ENCODE measurements at places on chromosomes 11 and 22.

- DNase-seq: peak; percentile 35
These were observed 4.2 kb upstream of the STIP1 start for GRCh38 chr11:64181506-64182411.

GRCh38 chr11:57323167-57323854 is 1.4 kb downstream of the TNKS1BP1 start:
- DNase-seq: no peak

- DNase-seq: no peak
These were observed 9.0 kb upstream of the CHRM1 start for GRCh38 chr11:62930157-62930556.

- peak; percentile 58 for DNase-seq
These were observed 15.9 kb downstream of the IL10RA start for GRCh38 chr11:118002010-118002540.

GRCh38 chr11:70174547-70175235 is 28.4 kb upstream of the FADD start:
- DNase-seq: no peak

DNA sequence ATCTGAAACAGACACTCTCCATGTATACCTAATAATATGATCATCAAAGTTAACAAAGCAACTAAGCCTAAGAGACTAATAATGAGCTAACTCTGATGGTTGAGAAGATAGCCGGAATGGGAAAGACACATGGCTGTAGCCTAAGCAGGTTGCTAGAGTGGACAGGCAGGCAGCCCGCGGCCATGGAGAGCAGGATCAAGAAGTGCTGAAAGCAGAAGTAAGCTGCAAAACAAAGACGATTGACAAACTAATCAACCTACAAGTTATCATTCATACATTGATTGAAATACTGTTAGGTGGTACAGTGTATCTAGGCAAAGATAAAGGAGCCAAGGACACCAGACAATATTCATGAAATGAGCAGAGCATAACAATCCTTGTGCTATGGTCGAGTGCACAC is 29.3 kb downstream of the SLN start:
- DNase-seq: no peak

GRCh38 chr11:119403021-119403420 is 20.0 kb downstream of the THY1 start:
- no peak for DNase-seq

DNA sequence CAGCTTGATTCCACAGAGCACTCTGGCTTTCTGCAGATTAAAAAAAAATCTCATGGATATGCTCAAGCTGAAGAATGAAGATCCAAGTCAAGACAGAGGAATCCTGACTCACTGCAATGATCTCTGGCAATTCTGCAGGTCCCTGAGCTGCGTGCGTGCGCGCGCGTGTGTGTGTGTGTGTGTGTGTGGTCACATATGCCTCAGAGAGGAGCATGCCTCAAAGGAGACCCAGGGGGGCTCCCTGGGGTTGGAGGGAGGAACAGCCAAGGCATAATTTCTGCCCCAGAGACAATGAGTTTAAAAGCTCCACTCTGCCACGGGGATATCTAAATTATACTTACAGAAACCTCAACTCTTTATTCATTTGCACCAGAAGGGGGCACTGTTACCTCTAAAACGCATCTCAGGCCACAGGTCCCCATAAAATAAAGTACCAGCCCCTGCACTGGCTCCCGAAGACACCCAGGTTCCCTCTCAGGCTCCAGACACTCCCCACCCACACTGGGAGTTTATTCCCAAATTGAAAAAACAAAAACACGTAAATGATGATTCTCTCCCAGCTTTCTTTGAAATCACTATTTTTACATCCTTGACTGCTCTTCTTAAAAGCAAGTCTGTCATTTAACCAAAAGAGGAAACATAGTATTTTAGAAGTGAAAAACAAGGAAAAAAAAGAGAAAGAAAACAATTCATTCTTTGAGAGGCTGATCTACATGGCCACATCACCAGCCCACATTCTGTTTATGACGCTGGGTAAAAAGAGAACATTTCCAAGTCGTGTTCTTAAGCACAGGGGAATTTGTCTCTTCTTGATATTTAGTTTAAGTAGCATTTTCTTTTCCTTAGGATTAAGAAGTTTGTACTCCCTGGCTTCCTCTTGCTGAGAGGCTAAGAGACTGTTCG is 401.0 kb downstream of the LARGE1 start:
- DNase-seq: no peak

- DNase-seq: no peak
These were observed 24.9 kb upstream of the CCDC89 start for GRCh38 chr11:85710917-85711316.

DNA sequence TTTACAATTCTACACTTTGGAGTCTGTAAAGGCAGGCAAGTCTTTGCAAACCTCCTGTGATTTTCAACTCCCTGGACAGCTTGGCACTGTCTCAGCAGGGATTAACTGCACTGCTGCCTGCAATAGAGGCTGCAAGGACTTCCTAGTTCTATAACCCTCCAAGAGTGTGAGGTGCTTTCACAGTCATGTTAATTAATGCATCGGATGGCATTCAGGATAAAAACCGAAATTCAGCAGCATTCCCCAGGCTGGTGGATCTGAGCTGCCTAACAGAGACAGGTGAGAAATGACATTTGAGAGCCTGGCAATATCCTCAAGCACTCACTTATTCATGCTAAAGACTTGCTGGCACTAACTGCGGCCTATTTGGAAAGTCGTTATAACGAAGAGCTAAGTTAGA is 85.0 kb downstream of the LARGE1 start:
- DNase-seq: no peak

DNA sequence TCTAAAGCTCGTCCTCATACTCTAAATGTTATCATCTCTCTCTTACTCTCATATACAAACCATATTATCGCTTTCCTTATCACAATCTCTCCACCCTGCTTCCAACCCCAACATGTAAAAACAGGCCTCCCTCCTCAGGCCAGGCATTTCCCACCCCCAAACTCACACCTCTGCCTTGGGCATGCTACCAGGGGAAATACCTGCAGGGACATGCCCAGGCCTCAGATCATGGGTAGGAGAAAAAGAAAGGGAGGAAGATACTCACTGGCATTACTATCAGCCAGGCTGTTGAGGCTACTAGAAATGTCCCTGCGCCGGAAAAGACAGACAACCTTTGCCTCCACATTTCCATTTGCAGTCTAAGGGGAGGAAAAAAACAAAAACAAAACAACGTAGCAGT is 1.8 kb downstream of the MTA2 start:
- no peak for DNase-seq

- no peak for DNase-seq
These were observed 7.8 kb downstream of the BIRC3 start for GRCh38 chr11:102325088-102325487.

- DNase-seq: no peak
These were observed 5.2 kb downstream of the ACP2 start for GRCh38 chr11:47243454-47243853.

GRCh38 chr11:95937358-95937757 is 13.5 kb upstream of the MTMR2 start:
- no peak for DNase-seq

DNA sequence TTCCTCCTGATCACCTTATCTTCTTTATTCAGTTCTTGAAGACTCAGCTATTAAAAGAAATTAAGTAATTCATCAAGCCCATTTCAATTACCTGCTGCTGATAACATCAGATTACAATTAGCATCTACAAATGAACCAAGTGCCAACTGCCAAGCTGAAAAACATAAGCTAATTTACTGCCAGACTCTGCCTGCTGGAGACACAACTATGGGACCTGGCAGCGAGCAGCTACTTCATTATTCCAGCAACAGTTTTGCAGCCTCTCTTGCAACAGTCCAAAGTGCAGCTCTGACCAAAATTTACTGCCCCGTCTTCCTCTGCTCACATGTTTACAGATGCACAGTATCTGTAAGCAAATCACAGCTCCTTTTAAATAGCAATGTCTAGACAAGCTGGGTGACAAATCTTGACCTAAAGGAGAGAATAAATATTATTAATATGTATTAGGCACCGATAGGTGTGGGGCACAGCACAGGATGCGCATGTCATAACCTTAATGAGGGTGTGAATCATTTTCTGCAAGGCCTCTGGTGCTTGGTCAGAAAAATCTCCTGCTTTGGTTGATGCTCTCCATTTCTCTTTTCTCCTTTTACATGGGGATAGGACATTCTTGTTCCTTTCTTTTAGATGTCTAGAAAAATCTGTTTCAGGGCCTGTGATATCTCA is 232.2 kb upstream of the PITPNB start:
- DNase-seq: no peak

GRCh38 chr11:124877910-124878758 is 12.9 kb downstream of the ROBO3 start:
- DNase-seq: no peak

DNA sequence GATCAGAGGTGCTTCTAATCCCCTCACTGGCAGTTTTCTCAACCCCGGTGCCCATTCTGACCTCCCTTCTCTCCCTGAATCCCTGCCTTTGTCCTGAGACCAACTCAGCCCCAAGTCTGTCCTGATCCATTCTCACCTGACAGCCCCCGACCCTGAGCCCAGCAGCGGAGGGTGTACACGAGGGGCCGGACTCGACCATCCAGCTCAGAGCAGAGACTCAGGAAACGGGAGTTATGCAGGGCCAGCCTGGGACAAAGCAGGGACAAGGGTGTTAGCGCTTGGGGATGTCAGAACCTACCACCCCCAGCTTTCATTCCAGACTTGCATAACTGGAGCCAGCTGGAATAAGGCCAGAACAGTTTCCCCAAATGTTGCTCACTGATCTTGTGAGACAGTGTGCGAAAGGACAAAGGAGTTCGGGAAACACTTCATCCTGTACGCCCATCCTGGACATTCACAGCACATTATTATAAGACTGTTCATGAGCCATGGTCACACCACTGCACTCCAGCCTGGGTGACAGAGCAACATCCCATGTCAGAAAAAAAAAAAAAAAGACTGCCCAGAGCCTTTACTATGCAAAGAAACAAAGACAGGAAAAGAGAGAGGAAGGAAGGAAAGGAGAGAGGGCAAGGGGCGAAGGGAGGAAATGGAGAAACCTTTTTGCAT is 3.5 kb upstream of the EEF1G start:
- no peak for DNase-seq

DNA sequence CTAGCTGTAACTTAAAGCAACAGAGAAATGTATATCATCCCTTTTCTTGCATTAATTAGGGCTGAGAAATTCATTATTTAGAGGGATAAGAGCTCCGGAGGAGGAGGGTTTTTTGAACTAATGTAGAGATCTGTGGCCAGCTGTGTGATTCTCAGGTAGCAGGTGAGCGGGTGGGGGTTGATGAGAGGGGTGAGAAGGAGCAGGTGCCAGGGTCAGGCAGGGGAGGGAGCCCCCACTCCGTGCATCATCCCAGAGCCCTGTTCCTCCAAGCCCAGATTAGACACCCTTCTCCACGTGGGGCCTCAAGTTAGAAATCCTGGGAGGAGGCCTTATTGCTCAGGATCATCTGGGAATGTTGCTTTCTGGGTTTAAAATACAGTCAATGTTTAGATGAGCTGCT is 24.9 kb downstream of the ZBTB16 start:
- DNase-seq: no peak

- no peak for DNase-seq
These were observed 64.7 kb upstream of the CCND1 start for GRCh38 chr11:69576069-69576782.

DNA sequence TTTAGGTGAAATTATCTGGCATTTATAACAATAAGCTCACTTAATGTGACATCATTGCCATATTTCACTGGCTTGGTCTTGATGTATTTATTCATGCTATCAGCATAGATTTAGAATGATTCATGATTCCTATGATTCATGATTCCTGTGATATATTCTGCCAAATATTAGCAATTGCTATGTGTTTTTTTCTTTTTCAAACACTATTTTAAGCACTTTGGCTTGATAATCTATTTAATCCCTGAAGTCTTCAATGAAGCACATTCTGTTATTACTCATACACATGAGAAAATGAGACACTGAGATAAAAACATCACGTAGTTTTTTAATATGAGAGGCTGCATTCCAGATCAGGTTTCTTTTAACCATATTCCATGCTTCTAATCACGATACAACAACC is 78.5 kb downstream of the LUZP2 start:
- no peak for DNase-seq

DNA sequence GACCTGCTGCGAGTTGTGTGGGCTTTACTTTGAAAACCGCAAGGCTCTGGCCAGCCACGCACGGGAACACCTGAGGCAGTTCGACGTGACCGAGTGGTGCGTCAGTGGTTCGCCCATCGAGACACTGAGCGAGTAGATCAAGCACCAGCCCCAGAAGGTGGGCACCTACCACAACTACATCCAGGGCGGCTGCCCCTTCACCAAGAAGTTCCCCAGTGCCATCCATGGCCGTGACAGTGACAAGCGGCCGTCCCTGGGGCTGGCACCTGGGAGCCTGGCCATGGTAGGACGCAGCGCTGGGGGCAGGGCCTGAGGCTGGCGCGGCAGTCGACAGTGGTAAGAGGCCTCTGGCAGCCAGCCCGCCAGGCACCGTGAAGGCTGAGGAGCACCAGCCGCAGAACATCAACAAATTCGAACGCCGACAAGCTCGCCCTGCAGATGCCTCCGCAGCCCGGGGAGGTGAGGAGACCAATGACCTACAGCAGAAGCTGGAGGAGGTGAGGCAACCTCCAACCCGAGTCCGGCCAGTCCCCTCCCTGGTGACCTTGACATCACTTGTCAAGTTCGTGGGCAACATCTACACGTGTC is 545.2 kb upstream of the CCDC179 start:
- DNase-seq: no peak

GRCh38 chr11:121613724-121614123 is 161.0 kb upstream of the SORL1-AS1 start:
- no peak for DNase-seq

GRCh38 chr11:112174789-112175598 is at the start of gene BCO2:
TSS of gene BCO2 (plus strand) at chr11:112175512. CDS start at chr11:112175602, 90 bp downstream.
- peak; percentile 14 for DNase-seq

- no peak for DNase-seq
These were observed 9.6 kb upstream of the TP53I11 start for GRCh38 chr11:44960200-44960845.

DNA sequence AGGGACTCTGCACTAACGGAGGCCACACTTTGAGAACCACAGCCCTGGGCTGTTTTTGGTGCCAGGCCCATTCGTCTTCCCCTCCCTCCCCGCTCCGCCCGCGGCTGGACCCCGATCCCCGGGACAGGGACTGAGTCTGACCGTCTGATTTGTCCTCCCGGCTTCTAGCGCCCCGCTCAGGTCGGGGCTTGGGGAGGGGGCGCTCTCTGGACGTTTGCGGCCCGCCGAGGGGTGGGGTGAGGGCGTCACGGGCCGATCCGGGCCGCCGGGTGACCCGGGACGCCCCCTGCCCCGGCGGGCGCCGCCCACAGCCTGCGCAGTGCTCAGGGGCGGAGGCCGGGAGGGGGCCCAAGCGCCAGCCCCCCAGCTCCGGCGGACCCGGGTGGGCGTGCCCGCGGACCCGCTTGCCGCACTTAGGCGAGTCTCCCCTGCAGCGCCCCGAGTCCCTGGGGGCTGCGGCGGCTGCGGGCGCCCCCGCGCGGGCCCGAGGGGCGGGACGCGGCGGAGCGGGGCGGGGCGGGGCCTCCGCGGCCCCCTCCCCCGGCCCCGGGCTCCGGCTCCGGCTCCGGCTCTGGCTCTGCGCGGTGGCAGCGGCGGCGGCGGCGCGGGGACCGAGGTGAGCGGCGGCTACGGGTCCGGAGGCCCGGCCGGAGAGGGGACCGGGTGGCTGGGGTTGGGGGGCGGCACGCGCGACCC is 33.7 kb upstream of the PRR5 start:
- peak; percentile 18 for DNase-seq

GRCh38 chr11:76361776-76362175 is 19.2 kb downstream of the THAP12 start:
- no peak for DNase-seq
